ENCODE measurements at places on chromosomes 16 and 17.

GRCh38 chr16:85027958-85028684, 526 bp downstream of the KIAA0513 start:
- DNase-seq = no peak

GRCh38 chr17:73359987-73360410, 48.2 kb upstream of the CDC42EP4 start:
- no peak for DNase-seq

- no peak for DNase-seq
Observed at GRCh38 chr16:11915114-11915643, 577 bp downstream of the GSPT1 start.

DNA sequence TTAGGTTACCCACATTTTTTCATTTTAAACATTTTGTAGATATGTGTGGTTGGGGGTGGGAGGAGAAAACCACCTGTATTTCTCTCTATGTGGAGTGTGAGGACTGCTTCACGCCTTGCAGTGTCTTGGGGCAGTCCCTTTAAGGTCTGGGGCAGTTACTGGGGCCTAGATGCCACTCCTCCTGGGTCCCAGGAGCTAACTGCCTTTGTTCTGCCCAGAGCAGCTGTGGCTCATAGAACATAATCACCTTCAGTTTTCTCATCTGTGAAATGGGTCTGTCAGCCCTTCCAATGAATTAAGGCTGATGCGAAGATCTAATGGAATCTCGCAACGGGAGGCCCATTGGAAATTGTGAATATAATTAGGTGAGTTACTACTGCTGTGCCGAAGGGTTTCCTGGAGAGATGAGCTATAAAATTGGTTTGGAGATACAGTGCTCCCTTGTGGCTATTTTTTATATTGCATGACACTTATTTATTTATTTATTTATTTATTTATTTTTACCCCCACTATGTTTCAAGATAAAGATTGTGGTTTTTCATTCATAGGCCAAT, 22.9 kb downstream of the DHRS7C start:
- no peak for DNase-seq

GRCh38 chr16:9661336-9662017, 520.8 kb downstream of the GRIN2A start:
- no peak for DNase-seq

DNA sequence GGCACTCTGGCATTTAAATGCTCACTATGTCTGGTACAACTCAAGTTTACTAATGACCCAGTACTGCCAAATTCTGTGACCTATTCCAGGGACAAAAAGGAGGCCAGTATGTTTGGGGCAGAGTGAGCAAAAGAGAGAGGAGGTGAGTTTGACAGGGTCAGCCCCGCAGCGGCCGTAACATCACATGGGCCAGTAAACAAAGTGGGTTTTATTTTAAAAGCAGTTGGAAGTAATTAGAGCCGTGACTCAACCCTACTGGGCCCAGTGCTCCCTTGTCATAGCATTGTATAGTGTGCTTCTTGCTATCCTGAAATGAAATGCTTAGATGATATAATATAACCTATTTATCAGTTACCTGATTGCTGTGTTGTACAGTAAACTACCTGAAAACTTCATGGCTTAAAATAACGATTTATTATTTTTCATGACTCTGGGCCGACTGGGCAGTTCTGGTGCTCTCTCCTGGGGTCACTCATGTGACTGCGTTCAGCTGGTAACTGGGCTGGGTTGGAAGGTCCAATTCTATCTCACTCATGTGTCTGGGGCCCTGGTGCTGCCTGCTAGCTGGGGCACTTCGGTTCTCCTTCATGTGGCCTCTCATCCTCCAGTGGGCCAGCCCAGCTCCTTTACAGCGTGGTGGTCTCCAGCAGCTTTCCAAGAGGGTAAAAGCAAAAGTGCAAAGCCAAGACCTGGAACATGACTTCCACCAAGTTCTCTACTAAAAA, 27.4 kb downstream of the IQCK start:
- no peak for DNase-seq

DNA sequence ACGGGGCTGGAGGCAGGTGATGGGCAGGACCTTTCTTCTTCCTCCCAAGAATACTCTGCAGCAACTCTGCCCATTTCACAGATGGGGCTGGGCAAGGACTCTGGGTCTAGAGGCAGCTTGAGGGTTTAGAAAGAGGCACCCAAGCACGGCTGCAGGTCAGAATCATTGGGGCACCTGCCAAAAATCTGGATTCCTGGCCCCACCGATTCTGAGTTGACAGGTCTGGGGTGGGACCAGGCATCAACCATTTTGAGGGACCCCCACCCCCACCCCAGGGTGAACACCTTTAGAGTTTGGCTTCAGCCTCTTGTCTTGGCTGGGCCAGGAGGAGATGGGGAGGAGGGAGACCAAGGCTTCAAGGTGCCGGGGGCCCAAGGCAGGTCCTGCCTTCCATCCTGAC, 5.3 kb downstream of the SPPL2C start:
- no peak for DNase-seq

DNA sequence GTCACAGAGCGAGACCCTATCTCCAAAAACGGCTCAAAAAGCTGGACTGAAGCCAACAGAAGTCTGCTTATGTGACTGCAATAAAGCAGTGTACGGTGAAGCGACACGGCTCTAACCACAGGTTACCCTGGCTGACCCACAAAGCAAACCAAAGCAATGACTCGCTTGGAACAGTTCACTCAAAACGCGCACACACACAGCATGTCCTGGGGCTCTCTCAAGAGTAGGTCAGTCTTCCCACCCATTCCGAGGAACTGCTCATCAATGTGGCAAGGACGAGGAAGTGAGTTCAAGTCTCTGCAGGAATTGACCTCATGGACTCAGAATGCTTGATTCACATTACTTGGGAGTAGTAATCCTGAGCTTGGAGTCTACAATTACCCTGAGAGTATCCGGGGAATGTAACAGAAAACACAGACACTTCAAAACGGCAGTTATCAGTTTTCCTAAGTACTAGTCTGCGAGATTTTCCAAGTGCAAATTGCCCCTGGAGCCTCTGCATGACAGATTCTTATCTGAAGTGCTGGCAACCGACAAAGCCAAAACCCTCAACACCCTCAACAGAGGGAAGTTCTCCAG, 25.4 kb downstream of the PELP1 start:
- DNase-seq = no peak

DNA sequence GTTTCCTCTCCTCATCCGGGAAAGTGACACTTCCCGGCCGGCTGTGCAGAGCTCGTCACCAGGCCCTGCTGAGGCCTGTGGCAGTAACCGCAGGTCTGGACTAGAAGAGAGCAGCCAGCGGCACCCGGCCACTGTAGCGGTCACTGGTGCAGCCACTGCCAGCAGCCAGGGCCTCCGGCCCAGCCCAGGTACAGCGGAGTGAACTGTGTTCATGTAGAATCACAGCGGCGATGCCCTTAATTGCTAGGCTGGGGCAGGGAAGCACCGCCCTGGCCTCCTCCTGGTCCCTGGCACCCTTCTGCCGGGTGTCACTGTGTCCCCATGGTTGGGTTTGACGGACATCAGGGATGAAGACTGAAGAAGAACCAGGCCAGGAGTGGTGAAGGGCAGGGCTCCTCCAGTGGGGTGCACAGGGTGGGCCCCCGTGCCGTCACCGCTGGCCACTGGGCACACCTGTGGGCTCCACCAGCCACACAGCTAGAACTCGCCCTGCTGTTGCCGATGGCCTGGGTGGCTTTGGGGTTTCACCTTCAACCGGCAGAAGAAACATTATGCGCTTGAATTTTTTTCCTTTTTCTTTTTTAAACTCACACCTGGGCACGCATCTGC, 165.2 kb upstream of the CHMP6 start:
- no peak for DNase-seq

- no peak for DNase-seq
Observed at GRCh38 chr17:18025241-18025944, 13.6 kb downstream of the ATPAF2 start.

- DNase-seq = no peak
Observed at GRCh38 chr16:67115639-67116038, 5.9 kb downstream of the PHAF1 start.

DNA sequence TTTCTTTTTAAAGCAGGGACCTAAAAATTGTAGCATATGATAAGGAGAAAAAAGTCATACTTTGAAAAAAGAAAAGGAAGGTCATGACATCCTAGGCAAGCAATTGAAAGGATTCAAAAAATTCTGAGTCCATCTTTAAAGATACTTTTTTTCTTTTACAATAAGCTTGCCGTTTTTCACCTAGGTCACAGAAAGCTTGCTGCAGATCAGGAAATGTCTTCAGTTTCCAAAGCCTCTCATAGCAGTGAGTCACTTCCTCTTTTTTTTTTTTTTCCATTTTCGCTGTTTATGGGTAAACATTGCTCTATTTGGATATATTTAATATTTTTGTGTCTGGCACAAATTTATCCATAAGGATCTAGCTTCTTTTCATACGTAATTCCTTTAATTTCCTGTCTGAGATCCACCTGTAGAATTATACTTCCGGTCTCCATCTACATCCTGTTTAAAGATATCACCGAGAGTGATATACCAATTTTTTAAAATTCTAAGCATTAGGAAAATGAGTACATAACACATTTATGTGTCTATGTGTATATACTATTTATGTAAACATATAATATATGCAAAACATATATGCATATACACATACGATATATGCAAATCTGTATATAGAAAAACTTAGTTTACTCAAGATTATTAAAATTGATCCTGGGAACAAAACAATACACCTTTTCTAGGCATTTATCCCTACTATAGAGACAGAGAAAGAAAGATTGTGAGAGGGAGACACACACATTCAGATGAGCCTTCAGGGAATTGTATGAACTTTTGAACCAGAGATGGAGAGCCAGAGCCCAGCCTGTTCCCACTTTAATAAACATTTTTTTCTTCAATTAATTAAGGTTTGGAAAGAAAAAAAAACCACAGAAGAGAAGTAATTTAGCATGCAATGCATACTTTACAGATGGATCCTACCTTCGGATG, 134.4 kb downstream of the SKAP1 start:
- DNase-seq = no peak

GRCh38 chr17:76164331-76164730, 23.3 kb upstream of the FOXJ1 start:
- no peak for DNase-seq

- DNase-seq = no peak
Observed at GRCh38 chr16:9170470-9170869, 79.0 kb downstream of the HAPSTR1 start.

GRCh38 chr17:27947005-27947406, 53.8 kb upstream of the LYRM9 start:
- DNase-seq = no peak

DNA sequence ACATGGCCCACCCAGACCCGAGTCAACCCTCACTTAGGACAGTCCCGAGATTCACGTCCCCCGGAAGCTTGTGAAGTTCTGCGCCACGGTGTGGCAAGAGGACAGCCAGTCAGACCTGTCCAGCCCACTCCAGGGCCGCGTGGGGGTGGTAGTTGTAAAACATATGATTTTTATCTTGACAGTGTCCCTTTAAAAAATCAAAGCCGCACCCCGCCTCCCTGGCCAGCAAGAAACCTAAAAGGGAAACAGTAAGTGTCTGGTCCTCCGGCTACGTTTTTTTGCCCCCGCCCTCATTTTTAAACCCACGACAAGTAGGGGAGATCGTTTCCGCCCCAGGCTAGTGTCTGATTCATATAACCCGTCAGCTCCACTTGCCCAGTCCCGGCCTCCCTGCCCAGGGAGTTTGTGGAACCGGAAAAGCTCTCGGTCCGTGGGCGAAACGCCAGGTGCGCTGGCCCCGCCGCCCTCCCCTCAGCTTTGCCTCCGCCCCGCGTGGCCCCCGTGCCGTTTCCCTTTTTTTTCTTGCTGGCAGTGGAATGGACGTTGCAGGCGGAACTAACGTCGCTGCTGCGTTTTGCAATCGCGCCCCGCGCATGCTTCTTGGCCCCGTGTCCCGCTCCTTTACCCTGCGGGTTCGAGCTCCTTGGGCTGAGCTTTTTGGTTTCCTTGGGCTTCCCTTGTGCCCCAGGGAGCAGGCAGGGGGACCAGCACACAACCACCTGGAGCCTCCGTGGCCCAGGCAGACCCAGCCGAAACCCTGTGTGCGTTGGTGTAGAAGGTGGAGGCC, 13.3 kb upstream of the NUDT16L1 start:
- no peak for DNase-seq

DNA sequence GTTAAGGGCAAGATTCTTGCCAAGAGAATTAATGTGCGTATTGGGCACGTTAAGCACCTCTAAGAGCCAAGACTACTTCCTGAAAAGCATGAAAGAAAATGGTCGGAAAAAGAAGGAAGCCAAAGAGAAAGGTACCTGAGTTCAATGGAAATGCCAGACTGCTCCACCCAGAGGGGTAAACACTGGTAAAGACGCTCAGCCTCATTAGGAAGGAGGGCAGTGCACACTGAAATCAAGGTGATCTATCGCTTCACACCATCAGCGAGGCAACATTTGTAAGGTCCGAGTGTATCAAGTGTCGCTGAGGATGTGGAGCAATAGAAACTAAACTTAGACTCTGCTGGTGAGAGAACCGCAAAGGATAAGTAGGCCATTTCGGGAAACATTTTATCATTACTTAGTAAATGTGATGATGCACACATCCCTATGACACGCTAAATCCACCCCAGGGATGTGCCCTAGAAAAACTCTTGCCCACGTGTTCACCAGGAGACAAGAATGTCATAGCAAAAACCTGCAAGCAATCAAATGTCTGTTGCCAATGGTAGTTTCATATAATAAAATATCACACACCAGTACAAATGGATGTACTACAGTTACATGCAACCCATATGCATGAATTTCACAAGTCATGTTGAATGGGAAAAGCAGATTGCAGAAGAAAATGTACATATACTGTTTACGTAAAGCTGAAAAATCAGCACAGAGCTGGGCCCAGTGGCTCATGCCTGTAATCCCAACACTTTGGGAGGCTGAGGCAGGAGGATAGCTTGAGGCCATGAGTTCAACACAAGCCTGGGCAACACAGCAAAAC, 23.6 kb downstream of the CNTROB start:
- DNase-seq = no peak

DNA sequence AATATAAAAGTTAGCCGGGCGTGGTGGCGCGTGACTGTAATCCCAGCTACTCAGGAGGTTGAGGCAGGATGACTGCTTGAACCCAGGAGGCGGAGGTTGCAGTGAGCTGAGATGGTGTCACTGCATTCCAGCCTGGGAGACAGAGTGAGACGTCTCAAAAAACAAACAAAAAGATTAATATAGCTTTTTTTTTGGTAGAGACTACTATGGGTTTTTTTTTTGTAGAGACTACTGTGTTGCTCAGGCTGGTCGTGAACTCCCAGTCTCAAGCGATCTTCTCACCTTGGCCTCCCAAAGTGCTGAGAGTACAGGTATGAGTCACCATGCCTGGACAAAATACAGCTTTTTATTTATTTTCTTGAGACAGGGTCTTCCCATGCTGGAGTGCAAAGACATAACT, 20.2 kb downstream of the ZNRF1 start:
- DNase-seq = no peak

- DNase-seq = no peak
Observed at GRCh38 chr16:12411516-12411915, 392.2 kb downstream of the CPPED1 start.

GRCh38 chr17:6503641-6504195, 52.6 kb downstream of the PITPNM3 start:
- no peak for DNase-seq

- DNase-seq = no peak
Observed at GRCh38 chr17:79361221-79361734, 249.6 kb downstream of the RBFOX3 start.

GRCh38 chr17:8163978-8164814, 1.4 kb upstream of the VAMP2 start:
- DNase-seq = no peak

GRCh38 chr16:19898924-19899604, 14.4 kb upstream of the GPRC5B start:
- DNase-seq = no peak

GRCh38 chr16:81564421-81564911, 119.9 kb downstream of the CMIP start:
- DNase-seq = no peak

- no peak for DNase-seq
Observed at GRCh38 chr17:31078290-31078689, 16.5 kb upstream of the NF1 start.

All from stimulated activated CD8-positive, alpha-beta memory T cell treated with anti-CD3 and anti-CD28 coated beads, Interleukin-4, amount 100 ng/mL, for 1 hour (primary cell).